ENCODE measurements at places on chromosomes 12 and 14.

DNA sequence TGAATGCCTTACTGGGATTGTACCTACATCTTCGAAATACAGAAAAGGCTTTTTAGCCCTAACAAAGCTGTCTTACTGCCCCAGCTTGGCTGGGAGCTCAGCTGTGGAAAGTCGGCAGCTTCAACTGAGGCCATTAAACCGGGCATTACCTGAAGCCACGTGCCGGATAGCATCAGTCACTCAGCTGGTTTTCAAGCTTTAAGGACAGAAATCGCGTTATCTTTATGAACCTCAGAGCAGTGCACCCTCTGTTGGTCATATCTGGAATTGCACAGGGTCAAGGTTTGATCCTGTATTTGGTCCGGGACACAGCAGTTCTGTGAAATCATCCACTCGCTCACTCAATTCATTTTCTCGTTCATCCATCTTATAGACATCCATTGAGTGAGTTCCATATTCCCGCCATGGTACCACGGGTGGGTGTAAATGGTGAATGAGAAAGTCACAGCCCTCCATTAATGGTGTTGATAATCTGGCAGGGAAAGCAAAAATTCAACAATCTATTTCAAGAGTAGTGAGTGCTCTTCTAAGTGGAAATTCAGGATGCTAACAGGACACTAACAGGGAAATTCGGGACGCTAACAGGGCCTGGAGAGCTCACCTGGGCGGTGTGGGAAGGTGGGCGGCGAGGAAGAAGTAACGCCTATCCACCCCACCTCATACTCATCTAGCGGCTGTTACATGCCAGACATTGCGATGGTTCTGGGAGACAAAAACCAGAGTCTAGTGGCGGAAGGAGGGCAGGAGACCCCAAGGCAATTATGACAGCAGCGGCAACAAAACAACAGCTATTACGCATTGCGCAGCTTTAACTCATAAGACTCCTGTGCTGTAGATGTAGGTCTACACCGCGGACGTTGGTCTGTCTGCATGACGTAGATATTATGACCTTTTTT, 60.6 kb upstream of the TCL1A start:
- peak; percentile 66 for DNase-seq

DNA sequence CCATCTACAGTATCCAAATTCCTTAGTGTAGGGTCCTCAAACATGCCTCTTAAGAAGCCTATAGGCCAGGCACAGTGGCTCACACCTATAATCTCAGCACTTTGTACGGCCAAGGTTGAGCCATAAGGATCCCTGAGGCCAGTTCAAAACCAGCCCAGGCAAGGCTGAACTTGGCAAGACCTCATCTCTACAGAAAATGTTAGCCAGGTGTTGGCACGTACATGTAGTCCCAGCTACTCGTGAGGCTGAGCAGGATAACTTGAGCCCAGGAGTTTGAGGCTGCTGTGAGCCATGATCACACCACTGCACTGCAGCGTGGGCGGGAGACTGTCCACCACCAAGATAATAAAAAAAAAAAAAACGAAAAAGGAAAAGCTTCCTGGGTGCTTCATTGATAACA, 6.8 kb downstream of the CCDC59 start:
- no peak for DNase-seq

GRCh38 chr12:100643246-100643645, 69.8 kb downstream of the GAS2L3 start:
- no peak for DNase-seq

GRCh38 chr14:64992328-64992885, 5.7 kb downstream of the FNTB start:
- DNase-seq, result no peak

- DNase-seq, result no peak
These were observed 195.9 kb upstream of the PARP11 start for GRCh38 chr12:4068981-4069669.

- DNase-seq, result no peak
These were observed 141.7 kb downstream of the TMEM132C start for GRCh38 chr12:128408669-128409068.

DNA sequence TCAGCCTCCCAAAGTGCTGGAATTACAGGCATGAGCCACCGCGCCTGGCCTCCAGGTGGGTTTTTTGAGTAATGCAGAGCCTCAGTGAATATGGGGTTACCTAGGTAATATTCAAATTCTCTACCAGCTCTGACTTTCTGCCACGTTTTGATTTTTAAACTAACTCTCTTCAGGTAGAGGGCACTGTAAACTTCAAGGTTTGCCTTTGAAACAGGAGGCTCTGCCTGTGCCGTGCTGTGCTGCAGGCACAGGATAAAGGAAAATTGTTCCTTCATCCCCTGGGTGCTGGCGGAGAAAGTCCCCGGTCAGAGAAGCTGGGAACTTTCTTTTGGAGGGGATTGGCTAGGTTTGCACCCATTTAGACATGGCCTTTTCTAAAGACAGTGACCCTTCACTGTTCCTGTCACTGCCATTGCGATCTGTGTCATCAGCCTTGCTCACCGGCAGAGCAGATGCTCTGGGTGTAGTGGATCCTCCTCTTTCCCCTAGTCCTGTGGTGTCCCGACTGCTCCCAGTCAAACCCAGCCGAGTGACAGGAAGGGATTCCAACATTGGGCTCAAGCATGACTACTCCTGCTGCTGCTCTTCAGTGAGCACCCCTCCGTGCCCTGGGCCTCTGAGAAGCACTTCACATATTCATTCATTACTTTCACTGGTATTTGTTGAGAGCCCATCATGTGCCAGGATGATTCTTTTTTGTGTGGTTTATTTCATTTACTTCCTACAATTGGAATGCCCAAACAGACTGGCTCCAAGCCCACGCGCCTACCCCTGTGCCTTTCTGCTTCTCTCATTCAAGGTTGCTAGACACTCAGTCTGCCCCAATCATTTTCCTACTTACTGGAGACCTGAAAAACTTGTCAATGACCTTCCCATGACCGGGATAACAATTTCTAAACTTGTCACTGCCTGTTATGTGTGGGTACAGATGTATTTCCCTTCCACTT, 103.6 kb downstream of the TMEM30B start:
- DNase-seq, result no peak

DNA sequence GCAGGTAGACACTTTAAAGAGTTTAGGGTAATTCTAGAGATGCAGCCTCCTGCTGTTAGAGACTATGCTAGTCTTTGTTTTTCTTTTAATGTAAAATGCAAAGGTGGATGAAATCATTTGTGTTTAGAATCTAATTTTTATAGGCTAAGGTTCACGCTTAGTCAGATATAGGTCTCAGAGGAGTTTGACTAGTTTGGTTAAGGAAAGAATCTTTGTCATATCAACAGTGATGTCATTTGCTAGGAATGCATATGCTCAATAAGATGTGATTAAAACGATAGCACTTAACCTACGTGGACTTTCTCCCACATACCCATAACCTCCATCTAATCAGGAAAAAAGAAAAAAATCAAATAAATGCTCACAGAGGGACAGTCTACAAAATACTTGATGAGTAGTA, 859.3 kb upstream of the ATXN7L3B start:
- DNase-seq, result no peak

- DNase-seq, result no peak
These were observed 384.5 kb downstream of the SEC23A start for GRCh38 chr14:38718519-38718918.
